Right atrium auricular region (tissue), 2 donors: ENCODE measurements at places on chromosomes 6 and 20. TPM values are rescaled to one million over a fixed set of nuclear protein-coding genes. Genes with fewer than 3 reads are reported as not detected.

PAK5 gene
- total RNA-seq, result 0.12 TPM

SYCP2 gene
- total RNA-seq, result 0.79 TPM

DNA sequence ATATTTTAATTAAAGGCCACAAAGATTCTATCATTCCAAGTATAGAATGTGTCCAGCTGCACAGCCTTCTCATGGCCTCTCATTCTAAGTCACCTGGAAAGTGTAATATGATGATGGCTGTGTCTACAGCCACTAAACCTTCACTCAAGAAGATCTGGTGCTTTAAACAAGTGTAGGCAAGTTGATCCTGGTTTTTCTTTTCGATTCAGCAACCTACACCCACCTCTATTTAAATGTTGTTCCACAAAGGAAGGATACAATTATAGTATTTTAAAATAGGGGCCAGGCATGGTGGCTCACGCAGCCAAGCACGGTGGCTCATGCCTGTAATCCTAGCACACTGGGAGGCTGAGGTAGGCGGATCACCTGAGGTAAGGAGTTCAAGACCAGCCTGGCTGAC, 25.5 kb upstream of the DST start:
- H3K27me3 ChIP-seq, result no peaks in the 10 kb centered on the region
- H3K27ac ChIP-seq, result no peak overlapping the region
- no peaks in the 10 kb centered on the region for H3K36me3 ChIP-seq
- no peak overlapping the region for H3K4me3 ChIP-seq
- DNase-seq, result no peak
- H3K4me1 ChIP-seq, result peaks cover 52% of the 10 kb centered on the region

DNA sequence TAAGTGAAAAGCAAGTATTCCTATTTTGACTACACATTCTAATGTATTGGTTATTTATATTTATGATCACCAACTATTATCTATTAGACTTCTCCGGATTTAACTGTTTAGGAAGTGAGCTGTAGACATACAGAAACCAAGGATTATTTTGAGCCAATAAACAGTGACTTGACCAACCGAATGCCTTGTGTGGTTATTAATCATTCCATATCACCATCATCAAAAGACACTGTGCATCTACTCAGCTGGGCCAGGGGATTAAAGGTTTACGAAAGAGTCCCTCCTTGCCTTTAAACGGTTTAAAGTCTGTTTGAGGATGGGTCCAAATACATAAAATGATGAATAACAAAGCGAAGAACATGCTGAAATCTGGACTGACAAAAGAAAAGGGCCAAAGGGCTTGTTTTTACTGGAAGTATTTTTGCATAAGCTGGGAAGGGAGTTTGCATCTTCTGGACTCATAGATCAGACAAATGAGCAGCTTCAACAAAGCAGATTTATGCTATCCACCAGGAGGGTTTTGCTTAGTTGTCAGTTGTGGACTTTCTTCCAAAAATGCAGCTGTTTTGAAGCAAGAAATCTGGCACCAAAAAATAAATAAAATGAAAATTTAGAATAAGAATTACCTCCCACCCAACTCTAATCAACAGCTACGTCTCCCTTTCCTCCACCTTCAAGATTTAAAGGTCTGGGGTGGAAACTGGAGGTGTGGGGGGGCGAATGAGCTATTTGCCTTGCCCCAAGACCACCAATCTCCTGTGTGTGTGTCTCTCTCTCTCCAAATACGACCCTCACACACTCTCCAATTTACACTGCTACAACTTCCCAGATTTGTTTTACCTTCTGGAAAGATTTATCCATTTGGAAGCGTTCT, 33.6 kb upstream of the ID4 start:
- H3K4me3 ChIP-seq, result peak overlapping the region; percentile 59
- H3K27me3 ChIP-seq, result no peaks in the 10 kb centered on the region
- H3K36me3 ChIP-seq, result no peaks in the 10 kb centered on the region
- no peaks in the 10 kb centered on the region for H3K4me1 ChIP-seq
- H3K27ac ChIP-seq, result peak overlapping the region; percentile 98

DNA sequence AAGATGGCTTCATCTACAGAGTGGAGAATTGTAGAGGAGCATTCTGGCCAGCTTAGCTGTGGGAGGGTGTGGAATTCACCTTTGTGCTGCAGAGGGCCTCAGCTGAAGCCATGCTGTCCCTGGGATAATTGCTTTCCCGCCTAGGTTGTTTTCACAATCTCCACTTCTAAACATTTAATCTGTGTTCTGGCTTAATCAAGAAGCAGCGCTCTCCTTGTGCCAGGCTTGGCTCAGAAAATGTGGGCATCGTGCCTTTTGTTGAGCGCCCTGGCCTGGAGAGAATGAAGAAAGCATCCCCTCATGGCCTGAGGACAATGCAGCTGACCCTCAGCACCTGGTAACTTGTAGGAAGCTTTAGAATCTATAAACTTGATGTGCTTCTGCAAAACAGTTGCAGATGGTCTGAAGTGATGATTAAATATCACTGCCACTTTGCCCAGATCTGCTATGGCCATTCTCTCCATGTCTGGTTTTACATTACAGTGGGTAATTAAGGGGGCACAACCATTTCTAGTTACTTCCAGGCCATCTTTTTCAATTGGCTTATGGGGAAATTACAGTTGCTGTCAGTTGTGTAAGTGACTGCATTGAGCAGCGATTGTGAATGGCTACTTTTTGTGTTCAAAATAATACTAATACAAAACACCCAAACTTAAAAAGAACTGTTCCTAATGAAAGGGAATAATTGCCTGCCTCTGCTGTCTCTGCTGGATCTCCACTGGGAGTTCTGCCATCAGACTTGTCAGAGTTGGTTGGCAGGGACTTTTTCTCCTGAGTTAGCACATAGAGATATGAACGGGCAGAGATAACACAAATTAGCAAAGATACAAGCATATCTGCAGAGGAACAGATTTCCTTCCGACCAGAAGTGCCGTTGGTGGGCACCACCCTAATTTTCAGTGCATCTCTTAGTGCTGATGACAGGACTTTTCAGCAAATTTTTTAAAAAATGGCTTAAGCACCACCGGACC, 18.4 kb downstream of the CTNNBL1 start:
- H3K27ac ChIP-seq, result peak overlapping the region; percentile 46
- no peak for DNase-seq
- H3K36me3 ChIP-seq, result no peaks in the 10 kb centered on the region
- no peaks in the 10 kb centered on the region for H3K4me1 ChIP-seq

GRCh38 chr6:92715991-92716390, 703.4 kb downstream of the EPHA7 start:
- H3K36me3 ChIP-seq, result no peaks in the 10 kb centered on the region
- DNase-seq, result no peak
- no peak overlapping the region for H3K27ac ChIP-seq
- no peak overlapping the region for H3K4me3 ChIP-seq
- no peaks in the 10 kb centered on the region for H3K27me3 ChIP-seq

GRCh38 chr20:58659841-58660240, 8.8 kb downstream of the STX16 start:
- no peak overlapping the region for H3K27ac ChIP-seq
- no peak overlapping the region for H3K4me3 ChIP-seq
- H3K4me1 ChIP-seq, result peaks cover 50% of the 10 kb centered on the region
- H3K36me3 ChIP-seq, result peaks cover 6% of the 10 kb centered on the region
- H3K27me3 ChIP-seq, result no peaks in the 10 kb centered on the region
- DNase-seq, result no peak

GRCh38 chr6:147040121-147040910, 163.9 kb upstream of the STXBP5 start:
- H3K27me3 ChIP-seq, result no peaks in the 10 kb centered on the region
- no peaks in the 10 kb centered on the region for H3K36me3 ChIP-seq
- no peaks in the 10 kb centered on the region for H3K4me1 ChIP-seq
- no peak overlapping the region for H3K4me3 ChIP-seq
- DNase-seq, result no peak
